ENCODE measurements at places on chromosomes 7 and 10. TPM values are rescaled to one million over a fixed set of nuclear protein-coding genes. Genes with fewer than 3 reads are reported as not detected.

Gene HOXA6
- not detected for total RNA-seq

Gene CACNA2D1
- total RNA-seq = 31.6 TPM

Gene TES
- 143 TPM for total RNA-seq

Gene CALHM2
- not detected for total RNA-seq

Gene LRIT1
- not detected for total RNA-seq

Gene TYW1B
- 4.6 TPM for total RNA-seq

Gene MSMB
- not detected for total RNA-seq

Gene RBM33
- 27.2 TPM for total RNA-seq

Gene CPN1
- total RNA-seq = not detected

Gene TRIL
- total RNA-seq = not detected

Gene MMP21
- not detected for total RNA-seq

Gene SYNPO2L
- total RNA-seq = not detected

DNA sequence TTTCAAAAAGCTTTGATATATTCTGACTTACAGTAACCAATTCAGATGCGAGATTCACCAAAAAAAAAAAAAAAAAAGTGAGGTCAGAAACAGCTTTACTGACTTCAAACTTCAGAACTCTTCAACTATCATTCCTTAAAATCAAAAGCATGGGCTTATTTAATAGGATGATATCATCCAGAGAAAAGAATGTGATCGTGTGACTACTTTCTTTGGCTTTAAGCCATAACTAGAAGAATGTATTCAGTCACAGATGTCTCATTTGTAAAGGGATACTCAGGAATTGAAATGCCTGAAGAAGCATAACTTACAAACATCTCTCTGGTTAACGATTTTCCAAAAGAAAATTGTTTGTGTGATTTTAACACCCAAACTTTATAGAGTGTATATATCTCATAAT is 11.5 kb downstream of the TPK1 start:
- DNase-seq = peak; percentile 64

DNA sequence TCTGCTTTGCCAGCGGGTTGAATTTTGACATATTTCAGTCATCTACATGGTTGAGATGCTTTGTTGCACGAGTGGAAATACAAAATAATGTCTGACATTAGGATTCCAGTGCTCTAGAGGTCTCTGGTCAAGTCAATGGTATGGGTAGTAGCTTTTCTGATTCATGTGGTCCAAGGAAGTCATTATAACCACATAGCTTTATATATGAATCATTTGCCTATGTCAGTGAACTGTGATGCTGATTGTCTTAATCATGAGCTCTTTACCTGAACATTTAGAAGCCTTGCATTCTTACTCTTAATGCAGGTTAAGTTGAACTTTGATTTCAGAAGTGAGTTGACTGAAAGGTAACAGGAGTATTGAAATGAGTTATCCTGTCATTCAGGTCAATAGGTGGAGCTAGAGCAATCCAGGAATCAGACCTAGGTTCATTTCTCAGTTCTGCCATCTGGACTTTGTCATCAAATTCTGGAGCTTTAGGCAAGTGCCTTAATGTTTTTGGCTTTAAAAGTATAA is 3.3 kb downstream of the MAPK8 start:
- DNase-seq = no peak

- peak; percentile 46 for DNase-seq
These were observed 2.0 kb upstream of the BLVRA start for GRCh38 chr7:43756368-43757072.

DNA sequence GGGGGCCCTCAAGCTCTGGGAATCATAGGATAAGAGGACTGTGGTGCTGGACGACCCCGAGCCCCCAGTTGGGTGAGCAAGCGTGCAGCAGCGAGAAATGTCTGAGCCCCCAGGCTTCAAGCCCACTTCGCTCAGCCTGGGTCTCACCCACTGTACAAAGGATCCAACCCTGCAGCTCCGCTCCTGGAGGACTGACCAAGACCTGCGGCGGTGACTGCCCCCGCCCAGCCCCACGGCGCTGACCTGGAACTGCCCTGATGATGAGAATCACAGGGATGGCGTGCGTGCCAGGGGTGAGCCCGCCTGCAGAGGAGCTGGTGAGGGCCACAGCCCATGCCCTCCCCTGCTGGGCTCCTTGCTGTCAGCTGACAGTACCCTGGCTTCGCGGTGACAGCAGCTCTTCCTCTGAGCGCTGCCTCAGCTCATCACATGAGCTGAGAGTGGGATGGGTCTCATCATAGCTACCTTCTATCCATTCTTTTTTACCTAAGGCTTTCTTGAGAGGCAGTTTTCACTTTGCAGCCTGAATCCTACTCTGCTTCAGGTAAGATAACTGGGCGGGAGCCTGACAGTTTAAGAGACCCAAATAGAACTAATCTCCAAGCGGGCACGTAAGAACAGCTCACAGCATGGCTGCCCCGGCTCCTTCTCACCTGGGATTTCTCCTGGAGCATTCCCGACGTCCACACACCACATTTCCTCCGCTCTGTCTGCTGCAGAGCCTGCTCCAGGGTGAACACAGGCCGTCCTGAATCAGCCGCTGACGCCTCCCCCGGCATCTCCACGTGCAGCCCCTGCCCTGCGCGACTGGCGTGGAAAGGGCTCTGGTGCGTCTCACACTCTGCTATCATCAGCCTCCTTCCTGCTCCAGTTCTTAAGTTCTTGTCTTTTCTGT is 329.9 kb downstream of the PTPRN2 start:
- no peak for DNase-seq

- no peak for DNase-seq
These were observed 2.1 kb upstream of the COX19 start for GRCh38 chr7:977326-978048.

- DNase-seq = no peak
These were observed 357.7 kb downstream of the PTPRN2 start for GRCh38 chr7:158229945-158230344.

GRCh38 chr7:6350433-6351058 is 78.1 kb upstream of the CYTH3 start:
- no peak for DNase-seq

DNA sequence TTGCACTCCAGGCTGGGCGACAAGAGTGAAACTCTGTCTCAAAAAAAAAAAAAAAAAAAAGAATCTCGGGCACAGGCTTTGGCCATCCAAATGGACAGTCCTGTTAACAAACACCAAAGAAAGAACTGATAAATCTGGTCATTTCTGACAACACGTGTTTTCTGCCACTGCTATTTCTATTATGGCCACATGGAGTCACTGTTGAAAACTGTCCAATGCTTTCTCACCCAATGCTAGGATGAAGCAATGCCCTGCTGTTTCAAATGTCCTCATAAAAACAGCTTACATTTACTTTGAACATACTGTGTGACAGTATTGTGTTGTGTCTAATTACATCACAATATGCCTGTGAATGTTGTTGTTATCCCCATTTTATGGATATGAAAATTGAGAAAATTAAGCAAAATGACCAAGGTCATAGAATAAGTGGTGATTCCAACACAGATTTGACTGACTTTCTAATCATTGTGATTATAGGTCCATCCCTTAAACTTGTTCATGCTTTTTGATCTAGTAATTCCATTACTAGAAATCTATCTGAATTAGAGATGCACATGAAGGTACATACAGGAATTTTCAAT is 19.9 kb upstream of the MAP3K8 start:
- DNase-seq = peak; percentile 25

GRCh38 chr7:34131371-34131770 is 226.0 kb downstream of the BMPER start:
- DNase-seq = no peak

DNA sequence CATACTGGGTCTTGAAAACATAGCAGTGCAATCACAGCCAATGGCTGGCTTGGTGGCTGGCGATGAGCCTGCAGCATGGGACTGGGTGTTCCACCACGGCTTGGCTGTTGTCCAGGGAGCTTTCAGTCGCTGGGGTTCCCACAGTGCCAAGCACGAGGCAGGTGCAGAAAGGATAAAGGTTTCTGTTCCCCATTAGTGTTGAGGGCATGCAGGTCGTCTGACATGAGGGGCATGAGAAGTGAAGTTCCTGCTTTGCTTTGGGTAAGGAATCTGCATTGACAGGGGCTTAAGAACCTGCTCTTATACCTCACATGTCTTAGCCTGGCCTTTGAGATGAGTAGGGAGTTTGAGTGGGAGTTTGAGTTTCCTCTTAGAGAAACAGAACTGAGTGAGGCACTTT is 9.0 kb upstream of the CFTR start:
- DNase-seq = no peak

- no peak for DNase-seq
These were observed 68.8 kb upstream of the MYO3A start for GRCh38 chr10:25865267-25865666.

DNA sequence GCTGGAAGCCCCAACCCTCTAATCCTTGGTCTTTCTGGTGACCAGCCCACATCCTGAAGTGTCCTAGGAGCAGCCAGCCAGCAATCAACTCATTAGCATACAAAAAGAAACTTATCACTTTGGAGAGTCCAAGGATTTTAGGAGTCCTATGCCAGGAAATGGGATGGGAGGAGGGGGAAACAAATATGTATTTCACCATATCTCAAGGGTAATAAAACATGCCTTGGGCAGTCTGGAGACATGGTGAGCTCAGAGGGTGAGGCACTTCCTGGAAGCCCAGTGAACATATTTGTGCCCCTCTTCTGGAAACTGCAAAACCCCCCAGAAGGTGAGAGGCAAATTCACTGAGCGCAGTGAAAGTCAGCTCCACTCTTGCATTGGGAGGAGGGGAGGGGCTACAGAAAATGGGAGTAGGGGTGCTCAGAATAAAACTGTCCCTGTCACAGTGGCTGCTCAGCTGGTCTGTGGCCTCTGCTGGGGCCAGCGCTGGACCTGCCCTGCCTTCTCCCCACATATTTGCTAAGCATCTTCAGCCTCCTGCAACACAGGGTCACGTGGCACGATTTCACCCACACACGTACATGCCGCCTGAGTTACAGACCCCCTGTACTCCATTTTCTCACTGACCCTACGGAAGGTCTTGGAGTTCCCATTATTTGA is 17.7 kb upstream of the ZMIZ1 start:
- no peak for DNase-seq

- DNase-seq = no peak
These were observed 33.6 kb downstream of the MEOX2 start for GRCh38 chr7:15652776-15653290.

GRCh38 chr10:21281765-21282484 is 243.6 kb downstream of the SKIDA1 start:
- DNase-seq = no peak

DNA sequence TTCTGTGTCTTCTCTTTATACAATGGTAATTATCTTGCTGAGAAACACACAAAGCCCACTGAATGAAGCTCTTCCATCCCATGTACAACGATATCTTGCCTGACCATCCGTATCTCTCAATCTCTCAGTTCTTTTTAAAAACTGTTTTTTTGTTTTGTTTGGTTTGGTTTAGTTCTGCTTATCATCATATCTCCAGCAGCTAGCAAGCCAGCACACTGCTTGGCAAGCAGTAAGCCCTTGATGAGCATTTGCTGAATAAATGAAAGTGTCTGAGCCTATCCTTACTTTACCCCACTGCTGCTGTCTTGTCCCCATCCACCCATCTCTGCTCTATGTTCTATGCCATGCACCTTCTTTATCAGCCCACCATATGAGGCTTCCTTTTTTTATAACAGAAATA is 34.2 kb downstream of the ITGB1 start:
- no peak for DNase-seq

GRCh38 chr10:59350558-59350957 is 11.8 kb downstream of the FAM13C start:
- no peak for DNase-seq

DNA sequence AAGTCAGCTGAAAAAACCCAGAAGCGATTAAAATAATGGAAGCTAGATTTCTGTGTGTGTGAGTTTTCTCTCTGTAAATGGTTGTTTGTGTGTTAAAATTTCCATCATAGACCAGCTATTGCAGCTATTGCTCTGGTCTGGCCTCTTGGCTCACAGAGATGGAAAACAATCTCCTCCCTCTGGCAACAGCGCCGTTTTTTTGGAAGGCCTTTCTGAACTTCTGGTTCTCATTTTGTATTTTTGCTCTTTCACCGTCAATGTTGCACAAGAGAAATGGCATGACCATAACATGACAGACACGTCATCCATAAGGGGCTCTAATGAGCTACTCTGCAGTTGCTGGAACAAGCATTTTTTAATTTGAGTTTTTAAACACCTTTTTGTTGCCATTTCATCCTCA is 91.0 kb downstream of the CUBN start:
- no peak for DNase-seq

DNA sequence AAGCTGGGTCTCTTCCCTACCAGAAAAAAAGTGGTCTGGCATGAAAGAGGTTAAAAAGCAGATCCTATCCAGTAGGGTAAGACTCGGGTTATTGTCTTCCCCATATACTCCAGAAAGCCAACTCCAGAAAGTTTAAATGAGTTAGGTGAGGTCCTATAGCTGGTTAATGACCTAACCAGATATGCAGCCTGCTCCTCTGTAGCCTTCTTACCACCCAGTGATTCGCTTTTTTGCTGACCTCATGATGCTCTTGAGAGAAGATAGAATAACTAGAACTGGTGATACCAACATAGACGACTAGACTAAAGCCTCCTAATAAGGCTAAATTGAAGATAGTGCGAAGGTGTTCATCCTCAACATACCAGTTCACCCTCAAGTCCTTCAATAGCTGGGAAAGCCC is 675 bp upstream of the GIMAP1 start:
- no peak for DNase-seq

DNA sequence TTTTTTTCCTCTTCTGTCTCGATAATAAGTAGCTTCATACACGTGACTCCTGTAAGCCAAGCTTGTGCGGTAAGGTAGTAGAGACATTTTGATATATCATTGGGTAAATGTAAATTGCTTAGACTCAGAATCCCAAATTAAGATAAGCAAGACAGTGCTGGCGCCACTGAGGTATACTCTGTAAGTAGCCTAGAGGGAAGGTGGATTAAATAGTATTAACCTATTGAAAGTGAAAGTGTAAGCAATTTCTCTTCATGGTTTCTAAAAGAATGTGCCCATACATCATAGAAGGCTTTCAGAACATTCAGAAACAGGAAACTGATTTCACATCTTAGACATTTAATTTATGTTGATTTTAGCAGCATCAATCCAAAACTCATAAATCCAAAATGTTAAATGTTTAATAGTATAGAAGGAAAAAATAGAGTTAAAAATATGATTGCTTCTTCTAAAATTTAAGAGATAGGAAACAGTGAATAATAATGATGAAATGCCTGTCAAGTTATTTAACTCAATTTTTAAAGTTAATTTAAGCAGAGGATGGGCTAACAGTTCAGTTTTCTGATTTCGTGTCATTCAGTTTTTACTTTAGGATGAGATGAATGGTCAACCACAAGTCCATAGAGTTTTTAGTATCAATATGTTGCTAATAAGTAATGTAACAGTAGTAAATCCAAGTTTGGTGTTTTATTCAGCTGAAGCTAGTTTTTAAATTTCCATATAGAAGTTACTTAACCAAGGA is 36.8 kb downstream of the LRRC72 start:
- DNase-seq = no peak

GRCh38 chr10:113379091-113379490 is 173.8 kb upstream of the HABP2 start:
- no peak for DNase-seq

GRCh38 chr10:103254538-103255325 is 9.0 kb downstream of the RPEL1 start:
- DNase-seq = peak; percentile 36

DNA sequence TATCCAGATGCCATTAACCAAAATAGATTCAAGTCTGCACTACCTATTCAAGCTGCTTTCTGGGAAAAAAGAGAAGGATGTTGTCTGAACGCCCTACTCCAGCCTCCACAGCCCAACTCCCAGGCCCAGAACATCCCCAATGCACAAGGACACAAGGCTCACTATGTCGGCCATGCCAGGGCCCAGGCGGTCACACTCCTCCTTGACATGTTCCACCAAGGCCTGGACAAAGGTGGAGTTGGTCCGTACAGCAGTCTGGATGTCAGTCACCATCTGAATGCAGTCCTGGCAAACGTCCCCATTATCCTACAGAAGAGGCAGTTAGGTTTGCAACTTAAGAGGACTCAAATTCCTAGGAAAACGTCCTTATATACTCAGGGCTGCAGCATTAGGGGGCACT is 23.2 kb downstream of the PSAP start:
- DNase-seq = no peak

Data from SJSA1 (cell line).